ENCODE measurements at places on chromosomes 11 and 22. TPM values are rescaled to one million over a fixed set of nuclear protein-coding genes. Genes with fewer than 3 reads are reported as not detected.

GRCh38 chr11:62607714-62608113 is 4.9 kb downstream of the EML3 start:
- no peak for DNase-seq

Gene DENND6B
- 1.9 TPM for total RNA-seq

Gene CCDC73
- total RNA-seq = not detected

GRCh38 chr22:37060801-37061610 is 9.5 kb downstream of the KCTD17 start:
- DNase-seq = no peak

DNA sequence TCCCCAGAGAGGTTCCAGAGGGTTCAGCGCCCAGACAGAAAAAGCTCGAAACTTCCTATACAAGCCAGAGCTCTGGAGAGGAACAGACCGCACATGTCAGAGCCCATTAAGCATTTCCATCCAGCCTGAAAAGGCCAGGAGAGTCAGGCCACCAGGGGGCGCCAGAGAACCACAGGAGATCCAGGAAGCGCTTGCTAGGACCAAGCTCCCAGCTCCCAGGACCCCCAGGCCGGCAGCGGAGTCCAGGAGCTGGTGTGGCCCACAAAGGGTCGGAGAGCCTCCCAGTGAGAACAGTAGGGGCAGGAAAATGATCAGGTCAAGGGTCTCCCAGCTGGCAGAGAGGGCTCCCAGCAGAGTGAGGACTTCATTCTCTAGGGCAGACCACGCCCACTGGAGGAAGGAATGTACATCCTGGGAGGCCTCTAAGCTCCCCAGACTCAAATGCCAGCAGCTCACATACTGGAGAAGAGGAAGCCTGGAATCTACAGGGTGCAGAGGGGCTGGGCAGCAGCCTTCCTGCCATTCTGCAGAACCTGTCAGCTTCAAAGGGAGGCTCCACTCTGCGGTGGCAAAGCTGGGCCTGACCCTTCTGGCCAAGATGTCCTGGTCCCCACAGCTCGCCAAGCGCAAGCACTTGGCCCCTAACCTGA is 2.1 kb upstream of the MEI1 start:
- peak; percentile 86 for DNase-seq

Gene NCF4
- 8.0 TPM for total RNA-seq

GRCh38 chr22:20128902-20129746 is 2.5 kb upstream of the ZDHHC8 start:
- DNase-seq = peak; percentile 72

DNA sequence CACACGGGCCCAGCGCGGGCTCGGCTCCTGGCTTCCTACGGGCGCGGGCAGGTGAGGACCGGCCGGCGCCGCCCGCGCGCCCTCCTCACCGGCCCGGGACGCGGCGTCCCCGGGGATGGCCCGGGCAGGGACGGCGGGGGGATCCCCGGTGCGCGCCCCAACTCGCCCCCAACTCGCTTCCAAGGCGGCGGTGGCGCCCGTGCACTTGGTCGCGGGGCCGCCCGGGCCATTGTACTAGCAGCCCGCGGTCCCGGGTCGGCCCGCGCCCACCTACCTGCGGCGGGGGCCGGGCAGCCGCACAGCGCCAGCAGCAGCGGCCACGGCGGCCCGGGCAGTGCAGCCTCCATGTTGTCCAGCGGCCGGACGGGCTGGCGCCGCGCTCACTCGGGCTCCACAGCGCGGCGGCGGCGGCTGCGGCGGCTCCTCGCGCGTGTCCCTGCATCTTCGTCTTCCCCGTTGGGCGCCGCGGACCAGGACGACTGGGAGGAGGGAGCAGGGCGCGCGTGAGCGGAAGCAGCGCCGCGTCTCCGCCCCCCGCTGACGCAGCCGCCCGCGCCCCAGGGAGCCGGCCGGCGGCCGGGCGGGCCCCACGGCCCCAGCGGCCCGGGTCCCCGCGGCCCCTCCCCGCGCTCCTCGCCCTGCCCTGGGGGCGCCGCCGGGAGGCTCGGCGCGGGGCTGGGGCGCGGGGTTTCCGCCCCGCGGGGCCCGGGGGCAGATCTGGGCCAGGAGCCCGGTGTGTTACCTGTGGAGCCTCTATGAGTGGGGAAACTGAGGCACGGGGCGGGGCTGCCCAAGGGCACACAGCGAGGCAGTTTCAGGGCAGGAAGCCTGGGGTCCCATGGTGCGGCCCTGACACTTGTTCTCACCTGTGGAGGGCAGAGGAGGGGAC is 159.3 kb upstream of the GRK3 start:
- peak; percentile 37 for DNase-seq

DNA sequence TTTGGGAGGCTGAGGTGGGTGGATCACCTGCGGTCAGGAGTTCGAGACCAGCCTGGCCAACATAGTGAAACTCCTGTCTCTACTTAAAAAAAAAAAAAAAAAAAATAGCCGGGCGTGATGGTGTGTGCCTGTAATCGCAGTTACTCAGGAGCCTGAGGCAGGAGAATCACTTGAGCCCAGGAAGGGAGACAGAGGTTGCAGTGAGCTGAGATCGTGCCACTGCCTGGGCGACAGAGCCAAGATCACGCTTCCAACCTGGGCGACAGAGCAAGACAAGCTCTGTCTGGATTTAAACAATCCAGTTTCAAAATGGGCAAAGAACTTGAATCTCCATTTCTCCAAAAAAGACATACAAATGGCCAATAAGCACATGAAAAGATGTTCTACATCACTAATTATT is 12.5 kb downstream of the LMO2 start:
- no peak for DNase-seq

Gene FOLR2
- not detected for total RNA-seq

GRCh38 chr11:69899957-69900821 is 81.0 kb upstream of the FGF3 start:
- DNase-seq = no peak

Gene PKDREJ
- total RNA-seq = not detected

DNA sequence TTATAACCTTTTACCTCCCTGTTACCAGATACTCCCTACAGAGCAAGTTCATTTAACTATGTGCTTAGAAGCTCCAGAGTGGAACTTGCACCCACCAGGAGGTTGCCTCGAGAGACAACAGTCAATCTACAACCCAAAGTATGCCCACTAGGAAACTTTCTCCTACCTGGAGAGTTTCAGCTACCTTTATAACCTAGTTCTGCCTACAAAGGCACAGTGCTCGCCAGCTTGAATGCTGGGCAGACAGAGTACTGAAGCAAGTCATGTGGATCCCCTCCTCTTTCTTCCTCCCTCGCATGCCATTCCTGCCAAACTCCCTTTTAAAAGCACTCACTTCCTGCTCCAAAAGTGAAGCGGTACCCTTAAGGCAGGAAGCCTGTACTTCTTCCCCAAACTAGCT is 258.9 kb downstream of the SWAP70 start:
- DNase-seq = no peak

Gene CCDC87
- total RNA-seq = 0.22 TPM

DNA sequence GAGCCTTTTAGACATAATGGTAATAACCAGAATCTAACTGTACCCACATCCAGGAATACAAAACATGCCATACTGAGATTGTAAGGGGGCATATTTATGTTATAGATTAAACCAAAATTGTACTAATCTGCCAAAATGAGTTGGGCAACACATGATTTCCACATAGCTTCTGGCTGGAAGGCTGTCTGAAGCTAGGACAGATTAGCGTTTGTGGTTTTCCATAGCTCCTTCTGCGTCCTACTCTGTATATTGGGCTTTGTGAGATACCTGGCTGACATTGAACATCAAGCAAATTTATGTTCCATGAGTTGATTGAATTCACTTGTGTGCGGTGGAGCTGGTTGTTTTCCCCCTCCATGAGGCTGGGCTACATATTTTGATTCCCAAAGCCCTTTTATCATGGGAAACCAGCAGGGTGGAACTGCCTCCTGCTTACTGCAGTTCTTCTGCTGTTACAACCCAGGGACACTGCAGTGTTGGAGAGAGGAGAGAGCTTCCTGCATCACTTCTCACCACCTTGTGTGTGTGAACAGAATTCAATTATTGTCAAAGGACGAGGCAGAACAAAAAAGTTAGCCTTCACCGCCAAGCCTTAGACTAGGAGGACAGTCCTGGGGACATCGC is 114.9 kb downstream of the C11orf91 start:
- DNase-seq = no peak

DNA sequence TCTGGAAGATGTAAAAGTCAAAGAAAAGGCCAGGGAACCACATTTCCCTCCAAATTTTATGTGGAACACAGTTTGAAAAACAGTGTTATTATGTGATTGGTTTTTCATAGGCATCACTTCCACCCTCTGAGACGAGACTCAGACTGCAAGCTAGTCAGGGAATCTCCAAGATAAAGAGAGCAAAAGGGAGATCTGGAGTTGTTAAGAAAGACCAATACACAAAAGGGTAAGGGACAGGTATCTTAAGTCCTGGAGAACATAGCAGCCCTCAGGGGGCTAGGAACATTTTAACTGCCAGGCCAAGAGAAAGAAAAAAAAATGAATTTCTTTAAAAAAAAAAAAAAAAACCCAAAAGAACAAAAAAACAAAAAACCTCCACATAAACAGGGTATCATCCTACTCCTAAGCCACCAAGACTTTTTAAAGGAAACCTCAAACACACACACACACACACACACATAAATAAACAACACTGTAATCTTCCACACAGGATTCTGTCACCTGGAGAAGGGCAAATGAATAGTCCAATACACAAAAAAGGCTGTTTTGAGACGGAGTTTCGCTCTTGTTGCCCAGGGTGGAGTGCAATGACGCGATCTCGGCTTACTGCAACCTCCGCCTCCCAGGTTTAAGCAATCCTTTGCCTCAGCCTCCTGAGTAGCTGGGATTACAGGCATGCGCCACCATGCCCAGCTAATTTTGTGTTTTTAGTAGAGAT is 44.5 kb downstream of the CELF1 start:
- DNase-seq = no peak

GRCh38 chr11:64173616-64174355 is 7.9 kb upstream of the MACROD1 start:
- DNase-seq = no peak

GRCh38 chr11:45678976-45679375 is 13.6 kb upstream of the CHST1 start:
- DNase-seq = no peak

All from CD4-positive, alpha-beta T cell (primary cell).